H4 (cell line): ENCODE measurements at places on chromosomes 6 and 20. TPM values are rescaled to one million over a fixed set of nuclear protein-coding genes. Genes with fewer than 3 reads are reported as not detected.

The OPRM1 gene
- total RNA-seq, result not detected in 2 replicates

The SLC22A16 gene
- not detected in 2 replicates for total RNA-seq

The MRAP2 gene
- total RNA-seq, result not detected in 2 replicates

The SIRPA gene
- 6.8 and 10.6 TPM in 2 replicates for total RNA-seq

The ABHD16B gene
- not detected in 2 replicates for total RNA-seq

The ISM1 gene
- 0.35 and 0.47 TPM in 2 replicates for total RNA-seq

The INSM1 gene
- total RNA-seq, result 0.14 and 0.18 TPM in 2 replicates

The BPIFA1 gene
- total RNA-seq, result not detected in 2 replicates

The SYCP2L gene
- 0.39 and 1.5 TPM in 2 replicates for total RNA-seq

The SMIM29 gene
- 46.4 and 61.4 TPM in 2 replicates for total RNA-seq

The ROS1 gene
- 0.12 and 0.70 TPM in 2 replicates for total RNA-seq

The CD24 gene
- total RNA-seq, result 240 and 276 TPM in 2 replicates

The ETV7 gene
- 0.99 and 1.2 TPM in 2 replicates for total RNA-seq

The HLA-DRB5 gene
- not detected in 2 replicates for total RNA-seq

The ZNF165 gene
- 0.16 and 1.2 TPM in 2 replicates for total RNA-seq
